Tongue (tissue), 3 donors: ENCODE measurements at places on chromosomes 6 and 20. TPM values are rescaled to one million over a fixed set of nuclear protein-coding genes. Genes with fewer than 3 reads are reported as not detected.

Gene ZNF391
- 6.2 TPM for total RNA-seq

DNA sequence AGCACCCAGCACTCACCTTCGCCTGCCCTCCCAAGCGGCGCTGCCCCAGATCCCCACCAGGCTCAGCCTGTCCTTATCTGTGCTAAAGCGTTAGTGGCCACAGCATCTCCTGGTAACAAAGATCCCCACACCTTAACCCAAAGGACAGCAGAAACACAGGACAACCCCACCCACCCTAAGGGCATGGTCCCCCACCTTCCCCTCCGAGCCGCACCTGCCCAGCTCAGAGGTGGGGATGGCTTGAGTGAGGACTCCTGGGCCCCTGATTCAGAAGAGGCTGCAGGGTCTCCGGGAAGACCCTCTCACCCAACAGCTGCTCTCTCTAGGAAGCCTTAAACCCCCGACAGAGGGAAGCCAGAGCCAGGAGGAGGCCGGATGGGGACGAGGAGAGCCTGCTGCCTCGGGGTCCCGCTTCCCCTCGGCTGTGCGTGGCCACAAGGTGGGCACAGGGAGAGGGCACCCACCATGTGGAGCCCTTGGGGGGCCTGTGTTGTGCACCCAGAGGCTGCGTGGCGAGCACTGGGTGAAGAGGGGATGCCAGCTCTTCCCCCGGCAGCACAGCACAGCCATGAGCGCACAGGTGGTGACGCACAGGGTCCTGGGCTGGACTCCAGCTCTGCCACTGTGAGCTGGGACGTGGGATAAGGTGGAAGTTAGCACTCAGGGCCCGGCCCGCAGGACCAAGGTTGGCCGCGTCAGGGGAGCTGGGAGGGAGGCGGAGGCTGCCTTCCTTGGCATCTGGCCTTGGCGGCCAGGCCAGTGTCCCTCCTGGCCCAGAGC is 31.9 kb upstream of the MRGBP start:
- no peak for DNase-seq

DNA sequence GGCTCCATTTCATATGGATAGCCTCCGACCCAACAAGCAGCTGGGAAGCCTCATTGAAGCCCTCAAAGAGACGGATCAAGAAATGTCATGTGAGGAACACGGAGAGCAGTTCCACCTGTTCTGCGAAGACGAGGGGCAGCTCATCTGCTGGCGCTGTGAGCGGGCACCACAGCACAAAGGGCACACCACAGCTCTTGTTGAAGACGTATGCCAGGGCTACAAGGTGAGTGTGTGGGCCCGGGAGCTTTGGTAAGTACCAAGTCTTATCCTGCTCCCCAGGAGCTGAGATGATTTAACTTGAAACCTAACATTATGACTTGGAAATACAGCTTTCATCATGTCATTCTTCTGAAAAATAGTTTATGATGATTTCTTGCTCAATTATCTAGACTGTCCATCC is 4.1 kb downstream of the TRIM38 start:
- DNase-seq: no peak

Gene RSPH4A
- total RNA-seq: 0.62 TPM

- DNase-seq: no peak
Measured at GRCh38 chr20:16284385-16285100, 288.7 kb downstream of the KIF16B start.

- no peak for DNase-seq
Measured at GRCh38 chr6:37619641-37620040, 78.0 kb downstream of the MDGA1 start.

GRCh38 chr6:143396497-143397226 is 53.8 kb downstream of the ADAT2 start:
- DNase-seq: no peak

GRCh38 chr6:126352514-126352913 is 12.6 kb downstream of the CENPW start:
- DNase-seq: no peak

DNA sequence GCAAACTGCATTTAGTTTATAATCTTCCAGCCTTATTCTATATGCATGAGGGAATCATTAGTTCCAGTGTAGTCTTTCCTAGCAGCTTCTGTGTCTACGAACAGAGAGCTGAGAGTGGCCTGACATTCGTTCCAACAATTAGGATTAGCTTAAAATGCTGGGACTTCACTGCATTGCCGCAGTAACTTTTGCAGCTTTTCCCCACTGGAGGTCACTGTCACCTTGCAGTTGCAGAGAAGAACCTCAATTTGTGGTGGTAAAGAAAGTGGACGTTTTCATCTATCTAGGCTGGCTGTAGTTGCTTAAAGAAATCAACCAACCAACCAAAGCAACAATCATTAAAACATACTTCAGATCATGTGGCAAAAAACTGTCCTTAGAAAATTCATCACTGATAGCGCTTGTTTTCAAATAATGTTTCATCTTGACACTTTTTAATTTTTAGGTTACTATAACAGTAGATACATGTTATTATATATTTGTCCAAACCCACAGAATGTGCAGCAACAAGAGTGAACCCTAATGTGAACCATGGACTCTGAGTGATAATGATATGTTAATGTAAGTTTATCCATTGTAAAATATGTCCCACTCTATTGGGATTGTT is 12.2 kb downstream of the MYLK4 start:
- peak; percentile 85 for DNase-seq

GRCh38 chr6:1604158-1605003 is 5.3 kb upstream of the FOXC1 start:
- peak; percentile 80 for DNase-seq

DNA sequence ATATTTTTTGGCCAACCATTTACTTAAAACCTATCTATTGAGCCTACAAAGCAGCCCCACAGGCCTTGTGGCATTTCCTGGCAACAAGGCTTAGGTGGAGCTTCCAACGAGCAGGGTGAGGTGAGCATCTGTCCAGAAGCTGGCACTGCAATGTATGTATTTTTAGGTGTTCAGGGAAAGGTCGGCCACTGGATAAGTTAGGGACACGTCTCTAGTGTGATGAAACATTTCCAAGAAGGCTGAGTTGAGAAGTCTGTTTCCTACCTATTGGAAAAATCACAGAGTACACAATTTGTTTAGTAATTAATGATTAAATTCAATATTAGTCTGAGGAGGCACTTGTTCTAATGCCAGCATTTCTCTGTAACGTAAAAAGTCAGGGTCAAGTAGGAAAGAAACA is 17.8 kb upstream of the RCAN2 start:
- no peak for DNase-seq

- DNase-seq: no peak
Measured at GRCh38 chr6:149327638-149328037, 10.1 kb downstream of the TAB2 start.

- DNase-seq: peak; percentile 97
Measured at GRCh38 chr20:34558320-34559218, at the start of gene MAP1LC3A. Gene MAP1LC3A (plus strand): TSS chr20:34558718. CDS start chr20:34558869, 151 bp downstream.

Gene FAM83C
- 2.2 TPM for total RNA-seq

- DNase-seq: no peak
Measured at GRCh38 chr6:157768304-157768703, 54.7 kb upstream of the SNX9 start.

DNA sequence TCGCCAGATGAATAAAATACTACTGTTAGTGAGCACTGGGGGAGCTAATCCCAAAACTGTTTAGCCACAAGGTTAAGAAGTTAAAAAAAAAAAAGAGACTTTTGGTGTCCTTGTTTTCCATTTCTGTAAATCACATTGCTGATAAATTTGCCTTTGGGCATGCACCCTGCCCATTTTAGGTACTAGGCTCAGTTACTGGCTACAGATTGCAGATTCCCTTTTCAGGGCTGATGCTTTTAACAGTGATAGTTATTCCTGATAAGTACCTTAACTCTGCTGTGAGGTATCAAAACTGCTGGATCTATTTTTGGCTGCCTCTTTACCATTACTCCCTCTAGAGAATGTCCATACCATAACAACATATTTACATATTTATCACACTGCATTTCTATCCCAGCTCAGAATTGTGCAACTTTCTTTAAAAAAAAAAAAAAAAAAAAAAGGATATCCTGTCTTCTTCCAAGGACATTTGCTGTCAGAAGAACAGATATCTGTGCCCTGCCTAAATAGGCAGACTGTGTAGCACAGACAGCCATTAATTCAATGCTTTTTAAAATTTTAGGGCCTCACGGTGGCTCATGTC is 94.5 kb downstream of the SSR1 start:
- no peak for DNase-seq

DNA sequence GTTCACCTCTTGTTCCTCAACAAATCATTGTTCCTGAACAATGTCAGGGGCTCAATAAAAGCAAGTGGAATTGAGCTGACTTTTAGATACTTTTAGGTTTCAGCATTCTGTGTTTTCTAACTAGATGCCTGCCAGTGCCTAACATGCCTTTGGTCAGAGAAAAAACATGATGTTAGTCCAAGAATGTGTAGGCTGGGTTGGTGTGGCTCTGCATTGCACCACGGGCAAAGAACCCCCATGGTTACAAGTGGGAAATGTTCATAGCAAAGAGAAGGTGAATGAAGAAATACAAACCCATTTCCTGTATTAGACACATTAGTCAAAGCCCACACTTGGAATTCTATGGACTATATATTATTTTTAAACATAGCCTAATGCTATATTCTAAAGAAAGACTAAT is 193.3 kb downstream of the TMEM200A start:
- DNase-seq: no peak

DNA sequence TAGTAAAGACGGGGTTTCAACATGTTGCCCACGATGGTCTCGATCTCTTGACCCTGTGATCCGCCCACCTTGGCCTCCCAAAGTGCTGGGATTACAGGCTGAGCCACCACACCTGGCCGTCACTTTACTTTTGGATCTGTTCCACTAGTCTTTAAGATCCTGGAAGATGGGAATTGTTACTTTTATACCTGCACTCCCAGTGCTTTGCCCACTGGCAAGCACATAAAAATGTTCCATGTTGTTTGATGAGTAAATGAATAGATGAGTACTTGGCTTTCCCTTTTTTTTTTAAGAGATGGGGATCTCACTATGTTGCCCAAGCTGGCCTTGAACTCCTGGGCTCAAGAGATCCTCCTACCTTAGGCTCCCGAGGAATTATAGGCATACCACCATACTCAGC is 84.8 kb upstream of the SASH1 start:
- DNase-seq: no peak
